ENCODE measurements at places on chromosomes 13 and 19.

DNA sequence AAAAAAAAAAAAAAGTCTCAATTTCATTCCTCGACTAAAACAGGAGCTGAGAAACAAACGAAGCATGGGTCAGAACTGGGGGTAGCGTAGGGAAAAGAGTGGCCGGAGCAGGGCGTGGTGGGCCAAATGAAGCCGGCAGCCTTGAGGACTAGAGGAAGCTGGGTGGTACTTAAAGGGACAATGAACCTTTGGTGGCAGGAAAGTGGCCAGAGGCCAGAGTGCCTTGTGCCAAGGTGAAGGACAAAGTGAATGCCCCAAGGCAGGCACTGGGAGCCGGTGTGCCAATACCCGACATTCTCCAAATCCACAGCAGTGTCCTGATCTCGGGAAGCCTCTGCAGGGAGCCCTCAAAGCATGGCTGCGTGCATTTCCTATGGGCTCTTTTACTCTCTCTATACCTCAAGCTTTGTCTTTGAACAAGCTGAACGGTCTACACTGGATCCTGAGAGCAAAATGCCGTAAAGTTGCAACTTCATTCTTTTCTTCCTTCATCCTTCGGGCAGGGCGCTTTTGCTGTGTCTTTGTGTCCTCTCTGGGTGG is 195.0 kb upstream of the KL start:
- DNase-seq: no peak

- no peak for DNase-seq
Measured at GRCh38 chr13:37869756-37870488, at the start of gene TRPC4. TRPC4 (minus strand) TSS chr13:37869772; CDS start chr13:37783333, 86,439 bp downstream.

DNA sequence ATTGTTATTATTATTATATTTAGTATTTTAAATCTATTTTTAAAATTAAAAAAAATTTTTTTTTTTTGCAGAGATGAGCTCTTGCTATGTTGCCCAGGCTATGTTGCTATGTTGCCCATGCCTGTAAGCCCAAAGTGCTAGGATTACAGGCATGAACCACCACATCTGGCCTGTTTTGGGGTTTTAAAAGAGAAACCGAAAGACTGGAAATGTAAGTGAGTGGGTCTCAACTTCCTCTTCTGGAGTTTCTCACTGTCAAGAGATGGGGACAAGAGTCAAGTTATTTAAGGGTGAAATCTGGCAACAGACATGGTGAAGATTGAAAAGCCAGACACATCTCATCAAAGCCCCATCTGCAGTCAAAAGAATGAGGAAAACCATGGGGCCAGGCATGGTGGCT is 4.2 kb upstream of the OR7G3 start:
- no peak for DNase-seq

DNA sequence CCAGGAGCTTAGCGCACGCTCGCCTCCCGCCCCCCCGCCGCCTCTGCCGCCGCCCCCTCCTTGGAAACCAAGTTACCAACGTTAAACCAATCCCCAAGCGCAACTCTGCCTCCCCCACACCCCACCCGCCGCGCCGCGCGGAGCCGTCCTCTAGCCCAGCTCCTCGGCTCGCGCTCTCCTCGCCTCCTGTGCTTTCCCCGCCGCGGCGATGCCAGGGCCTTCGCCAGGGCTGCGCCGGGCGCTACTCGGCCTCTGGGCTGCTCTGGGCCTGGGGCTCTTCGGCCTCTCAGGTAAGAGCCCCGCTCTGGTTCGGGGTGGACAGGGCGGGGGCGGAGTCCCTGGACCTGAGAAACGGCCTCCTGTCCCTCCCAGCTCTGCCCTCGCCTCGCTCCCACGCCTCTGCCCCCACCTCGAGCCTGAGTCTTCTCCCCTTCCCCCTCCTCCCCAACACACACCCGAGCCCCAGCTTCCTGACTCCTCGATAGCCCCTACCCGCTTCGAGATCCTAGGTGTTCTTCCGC is at the start of gene ICAM5:
Gene ICAM5, plus strand, starts transcription at position 117 of the 521 bp plus-strand sequence. Its CDS starts 92 bp downstream, at position 209.
- DNase-seq: peak; percentile 55

DNA sequence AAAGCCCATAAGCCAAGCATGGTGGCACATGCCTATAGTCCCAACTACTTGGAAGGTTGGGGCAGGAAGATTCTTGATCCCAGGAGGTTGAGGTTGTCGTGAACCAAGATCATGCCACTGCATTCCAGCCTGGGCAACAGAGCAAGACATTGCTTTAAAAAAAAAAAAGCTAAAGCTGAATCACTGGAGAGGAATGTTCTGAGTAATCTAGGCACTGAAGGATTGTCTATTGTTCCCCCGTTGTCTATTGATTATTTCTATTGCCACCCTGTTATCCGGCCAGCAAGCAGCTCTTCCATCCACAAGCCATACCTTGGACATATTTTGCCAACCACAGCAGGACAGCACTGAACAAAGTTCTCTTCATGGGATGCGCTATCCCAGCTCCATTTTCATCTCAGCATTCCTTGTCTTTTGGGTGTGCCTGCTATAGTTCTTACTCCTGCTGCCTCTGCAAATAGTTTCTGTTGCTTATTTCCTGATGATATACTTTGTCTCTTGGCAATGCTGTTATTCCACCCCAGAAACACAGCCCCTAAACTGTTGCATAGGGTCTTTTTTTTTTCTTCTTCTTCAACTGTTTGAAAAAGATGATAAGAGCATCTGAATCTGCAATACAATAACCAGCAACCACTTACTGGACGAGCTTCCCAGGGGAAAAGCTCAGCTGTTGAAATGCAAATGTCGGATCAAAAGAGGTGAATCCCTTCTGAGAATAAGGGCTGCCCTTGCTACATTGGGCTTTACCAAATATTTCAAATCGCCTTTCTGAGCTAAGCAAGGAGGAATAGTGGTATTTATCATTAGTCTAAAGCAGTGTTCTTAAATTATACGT is 22.2 kb upstream of the SIAH3 start:
- no peak for DNase-seq

DNA sequence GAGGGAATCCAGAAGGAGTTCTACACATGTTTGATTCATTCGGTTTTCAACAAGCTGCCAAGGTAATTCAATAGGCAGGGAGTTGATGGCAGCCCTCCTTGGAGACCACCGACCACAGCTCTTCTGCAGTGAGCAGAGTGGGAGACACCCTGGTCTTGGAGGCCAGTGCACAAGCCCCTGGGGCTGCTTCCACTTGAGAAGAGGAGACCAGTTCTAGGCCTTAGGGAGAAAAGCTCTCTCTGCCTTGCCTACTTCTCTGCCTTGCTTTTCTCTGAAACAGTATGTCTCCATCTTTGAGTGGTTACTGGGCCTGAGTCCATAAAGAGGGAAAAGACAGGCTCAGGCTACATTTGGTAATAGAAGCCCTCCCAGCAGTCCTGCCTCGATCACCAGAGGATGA is 671.9 kb downstream of the UQCRFS1 start:
- no peak for DNase-seq

- DNase-seq: no peak
Measured at GRCh38 chr13:42614436-42615035, 40.6 kb downstream of the TNFSF11 start.

- DNase-seq: no peak
Measured at GRCh38 chr19:30044273-30045248, 102.5 kb downstream of the URI1 start.

GRCh38 chr19:29370276-29370675 is 155.5 kb upstream of the VSTM2B start:
- no peak for DNase-seq

DNA sequence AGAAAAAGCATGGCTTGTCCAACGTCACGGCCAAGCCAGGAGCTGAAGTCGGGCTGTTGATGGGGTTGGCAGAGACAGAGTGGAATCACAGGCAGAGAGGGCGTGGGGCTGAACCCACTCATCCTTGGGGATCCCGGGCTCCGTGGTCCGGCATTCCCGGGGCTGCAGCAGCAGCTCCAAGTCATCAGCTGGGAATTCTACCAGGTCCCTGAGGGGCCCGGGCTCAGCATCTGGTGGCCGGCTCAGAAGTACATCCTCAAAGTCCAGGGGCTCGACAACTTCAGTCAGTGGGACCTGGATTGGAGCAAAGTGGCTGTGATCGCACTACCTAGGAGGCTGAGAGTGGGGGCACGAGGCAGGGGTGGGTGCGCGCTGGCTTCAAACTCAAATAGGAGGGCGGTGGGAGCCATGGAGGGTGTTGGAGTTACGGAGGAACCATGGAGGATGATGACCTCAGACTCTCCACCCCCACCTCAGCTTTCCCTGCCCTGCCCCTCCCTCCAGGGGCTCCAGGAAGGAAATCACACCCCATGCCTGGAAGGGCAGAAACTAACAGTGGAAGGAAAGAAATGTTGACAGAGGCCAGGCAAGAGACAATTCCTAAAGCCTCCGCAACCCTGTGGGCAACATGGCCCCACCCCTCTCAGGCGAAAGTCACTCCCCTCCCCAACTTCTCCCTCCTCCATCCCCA is 9.5 kb downstream of the DOCK6 start:
- no peak for DNase-seq

- no peak for DNase-seq
Measured at GRCh38 chr13:59416561-59416960, 747.2 kb downstream of the DIAPH3 start.

DNA sequence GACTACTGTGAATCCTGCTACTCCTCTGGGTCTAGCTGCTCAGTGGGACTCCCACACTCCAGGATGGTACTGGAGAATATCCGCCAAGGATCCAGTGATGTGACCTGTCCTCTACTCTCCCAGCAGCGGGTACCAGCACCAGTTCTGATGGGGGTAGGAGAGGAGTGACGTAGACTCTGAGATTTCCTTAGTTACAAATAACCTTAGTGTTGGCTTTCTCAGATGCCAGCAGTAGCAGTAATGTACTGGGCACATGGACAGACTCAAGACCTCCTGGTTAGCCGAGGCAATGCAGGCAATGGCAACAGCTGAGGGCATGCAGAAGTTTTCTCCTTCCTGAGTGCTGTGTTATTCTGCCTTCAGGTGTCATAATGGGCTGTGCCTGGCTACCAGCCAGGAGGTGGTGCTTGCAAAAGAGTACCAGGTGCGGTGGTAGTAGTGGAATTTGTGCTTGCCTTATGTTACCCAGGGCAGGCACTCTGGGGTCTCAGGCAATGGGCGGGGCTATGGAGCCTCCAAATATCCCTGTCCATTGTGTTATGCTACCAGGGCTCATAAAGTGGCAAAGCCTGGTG is 105.3 kb upstream of the KLF5 start:
- DNase-seq: no peak

DNA sequence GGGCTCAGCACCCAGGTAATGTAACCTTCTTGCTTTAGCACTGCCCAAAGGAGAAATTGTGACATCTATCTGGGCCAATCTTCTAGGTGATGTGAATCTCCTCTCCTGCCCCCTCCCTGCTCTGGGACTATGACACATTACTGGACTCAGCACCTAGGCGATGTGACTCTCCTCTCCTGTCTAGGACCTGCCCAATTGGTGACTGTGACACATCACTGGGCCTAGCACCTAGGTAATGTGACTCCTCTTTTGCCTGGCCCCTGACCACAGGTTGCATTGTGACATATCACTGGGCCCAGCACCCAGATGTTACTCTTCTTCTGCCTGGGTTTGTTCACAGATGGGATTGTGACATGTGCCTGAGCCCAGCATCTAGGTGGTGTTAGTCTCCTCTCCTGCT is 45.0 kb downstream of the ZNF85 start:
- DNase-seq: no peak

- no peak for DNase-seq
Measured at GRCh38 chr13:55653497-55653896, 1487.2 kb upstream of the PRR20A start.

- no peak for DNase-seq
Measured at GRCh38 chr19:45994456-45994997, 740 bp upstream of the CCDC61 start.

DNA sequence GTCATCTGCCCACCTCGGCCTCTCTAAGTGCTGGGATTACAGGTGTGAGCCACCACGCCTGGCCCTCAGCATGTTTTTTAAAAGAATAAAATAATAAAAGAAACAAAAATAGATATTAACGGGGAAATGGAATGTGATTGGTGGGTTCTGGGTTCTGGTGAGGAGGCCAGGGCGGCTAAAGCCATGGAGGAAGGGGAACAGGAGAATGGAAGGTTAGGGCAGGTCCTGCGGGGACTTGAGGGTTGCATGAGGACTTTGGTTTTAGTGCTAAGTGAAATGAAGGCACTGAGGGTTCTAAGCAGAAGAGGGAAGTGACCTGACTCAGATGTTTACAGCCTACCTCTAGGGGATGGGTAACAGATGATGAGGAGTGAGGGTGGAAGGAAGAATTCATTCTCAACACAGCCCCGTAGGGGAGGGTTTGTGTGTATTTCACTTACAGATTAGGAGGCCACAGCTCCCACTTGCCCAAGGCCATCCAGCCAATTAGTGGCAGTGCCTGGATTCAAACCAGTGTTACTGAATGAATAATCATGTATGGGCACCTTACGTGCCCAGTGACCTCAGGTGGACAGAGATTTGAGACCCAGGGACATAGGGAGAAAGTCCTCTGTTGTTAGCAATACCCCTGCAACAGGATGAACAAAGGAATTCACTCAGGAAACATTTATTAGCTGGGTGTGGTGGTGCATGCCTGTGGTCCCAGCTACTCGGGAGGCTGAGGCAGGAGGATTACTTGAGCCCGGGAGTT is 6.7 kb upstream of the MRPL4 start:
- DNase-seq: no peak

GRCh38 chr19:14871619-14872230 is 14.2 kb downstream of the OR7A17 start:
- no peak for DNase-seq

DNA sequence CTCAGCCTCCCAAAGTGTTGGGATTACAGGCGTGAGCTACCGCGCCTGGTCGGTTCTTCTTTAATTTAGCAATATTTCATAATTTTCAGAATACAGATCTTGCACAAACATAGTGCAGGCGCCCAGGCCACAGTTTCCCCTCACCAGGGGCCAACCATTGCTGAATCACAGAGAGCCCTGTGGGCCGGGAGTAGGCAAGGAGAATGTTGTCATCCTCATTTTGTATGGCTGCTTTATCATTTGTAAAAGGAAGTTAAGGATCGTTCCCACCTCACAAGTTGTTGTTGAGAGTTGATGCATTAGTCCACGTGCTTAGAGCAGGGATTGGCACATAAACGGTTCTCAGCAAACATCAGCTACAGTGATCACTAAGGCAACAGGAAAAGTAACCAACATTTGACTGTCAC is 30.2 kb downstream of the MEIS3 start:
- DNase-seq: no peak

DNA sequence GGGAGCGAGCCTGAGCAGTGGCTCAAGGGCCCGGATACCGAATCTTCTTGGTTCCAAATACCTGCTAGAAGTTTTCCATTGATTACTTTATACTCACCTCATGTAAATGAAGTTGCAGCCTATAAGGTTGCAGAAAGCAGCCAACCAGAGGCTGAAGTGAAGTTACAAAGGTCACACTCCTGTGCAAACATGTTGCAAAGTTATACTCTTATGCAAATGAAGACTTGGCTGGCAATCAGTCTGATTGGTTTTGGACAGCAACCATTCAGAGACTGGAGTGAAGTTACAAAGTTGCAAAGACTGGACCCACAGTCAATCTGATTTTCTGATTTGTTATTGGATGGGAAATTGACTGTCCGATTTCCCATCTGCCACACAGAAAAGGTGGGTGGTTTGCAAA is 152.5 kb downstream of the GGACT start:
- DNase-seq: no peak

DNA sequence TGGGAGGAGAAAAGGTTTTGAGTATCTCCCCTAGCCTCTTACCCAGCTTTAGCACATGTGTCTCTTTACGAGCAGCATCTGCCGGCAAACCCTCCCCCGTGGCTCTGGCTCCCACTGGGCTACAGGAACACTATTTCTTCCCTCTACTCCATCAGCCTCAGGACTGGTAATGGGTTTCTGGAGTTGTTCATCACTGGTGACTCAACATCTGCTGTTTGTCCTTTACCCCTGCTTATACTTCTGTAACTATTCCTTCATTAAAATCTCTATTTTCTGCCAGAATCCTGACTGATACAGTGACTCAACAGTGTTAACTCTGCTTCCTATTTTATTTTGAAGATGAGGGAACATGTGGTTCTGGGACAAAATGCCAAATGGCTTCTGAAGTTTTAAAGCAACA is 437.3 kb upstream of the HTR2A start:
- DNase-seq: no peak
